ENCODE measurements at places on chromosomes 1 and 21.

- DNase-seq: no peak
Observed at GRCh38 chr1:36231191-36231590, 6.9 kb downstream of the THRAP3 start.

GRCh38 chr1:156883919-156884318, 9.6 kb upstream of the PEAR1 start:
- DNase-seq: no peak

- DNase-seq: no peak
Observed at GRCh38 chr1:33182401-33182841, 578 bp upstream of the TRIM62 start.

- DNase-seq: no peak
Observed at GRCh38 chr1:45332346-45332720, 5.6 kb downstream of the HPDL start.

GRCh38 chr1:43348809-43349593, 9.8 kb upstream of the CDC20 start:
- peak; percentile 23 for DNase-seq

DNA sequence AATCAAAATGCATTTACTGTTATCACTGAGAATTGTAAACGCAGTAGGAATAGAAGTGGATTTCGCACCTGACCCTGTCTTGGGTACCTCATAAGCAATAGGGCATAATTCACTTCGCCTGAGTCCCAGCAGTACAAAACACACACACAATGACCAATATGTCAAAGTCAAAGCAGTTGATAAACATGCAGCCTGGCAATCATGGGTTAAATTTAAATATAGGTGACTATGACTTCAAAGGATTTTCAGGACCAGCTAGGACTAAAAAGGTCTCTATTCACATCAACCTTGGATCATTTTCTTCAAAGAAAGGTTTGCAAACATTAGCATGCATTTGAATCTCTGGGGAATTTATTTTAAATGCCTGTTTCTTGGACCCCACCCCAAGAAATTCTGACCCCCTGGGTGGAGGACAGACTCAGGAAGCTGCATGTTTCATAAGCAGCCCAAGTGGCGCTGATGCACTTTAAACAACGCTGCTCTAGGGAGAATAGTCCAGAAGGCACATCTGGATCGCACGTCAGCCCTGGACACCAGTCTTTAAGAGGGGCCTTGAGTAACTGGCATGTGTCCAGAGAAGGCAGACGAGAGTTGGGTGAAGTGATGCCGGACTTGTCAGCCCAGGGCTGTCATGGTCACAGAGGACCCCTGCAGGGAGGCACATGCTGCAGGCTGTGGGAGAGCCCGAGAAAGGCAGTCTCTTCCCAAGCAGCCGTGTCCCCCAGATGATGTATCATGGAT, 55.7 kb upstream of the EFHD2 start:
- no peak for DNase-seq

DNA sequence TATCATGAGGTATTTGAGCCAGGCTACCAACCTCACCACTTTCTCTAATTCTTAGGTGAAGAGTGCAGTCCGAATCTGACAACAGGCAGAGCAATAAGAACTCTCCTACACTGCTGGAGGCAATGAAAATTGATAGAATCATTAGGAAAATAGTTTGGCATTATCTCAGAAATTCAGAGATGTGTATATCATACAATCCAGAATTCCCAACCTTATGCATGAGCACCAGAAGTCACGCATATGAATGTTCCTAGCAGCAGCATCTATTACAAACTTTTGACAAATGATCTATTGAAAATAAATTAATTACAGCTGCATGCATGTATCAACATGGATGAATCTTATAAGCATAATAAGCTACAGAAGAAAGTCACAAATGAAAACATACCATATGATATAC, 176.9 kb upstream of the CAMK1G start:
- DNase-seq: no peak

DNA sequence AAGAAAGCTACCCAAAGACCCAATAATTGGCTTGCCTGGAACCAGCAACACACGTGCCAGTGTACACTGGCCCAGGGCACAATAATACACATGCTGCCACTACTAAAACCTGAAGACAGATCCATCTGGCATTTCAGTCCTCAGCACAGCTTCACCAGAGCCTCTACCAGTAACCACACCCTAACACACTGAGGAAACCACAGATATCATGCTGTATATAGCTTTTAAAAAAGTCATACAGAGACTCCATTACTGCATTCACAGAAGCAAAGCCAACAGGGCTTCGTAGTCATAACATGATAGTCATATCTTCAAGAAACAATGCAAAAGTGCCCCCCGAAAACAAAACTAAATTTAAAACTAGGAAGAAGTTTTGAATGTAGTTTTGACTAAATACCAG, 40.6 kb upstream of the NEGR1 start:
- no peak for DNase-seq

DNA sequence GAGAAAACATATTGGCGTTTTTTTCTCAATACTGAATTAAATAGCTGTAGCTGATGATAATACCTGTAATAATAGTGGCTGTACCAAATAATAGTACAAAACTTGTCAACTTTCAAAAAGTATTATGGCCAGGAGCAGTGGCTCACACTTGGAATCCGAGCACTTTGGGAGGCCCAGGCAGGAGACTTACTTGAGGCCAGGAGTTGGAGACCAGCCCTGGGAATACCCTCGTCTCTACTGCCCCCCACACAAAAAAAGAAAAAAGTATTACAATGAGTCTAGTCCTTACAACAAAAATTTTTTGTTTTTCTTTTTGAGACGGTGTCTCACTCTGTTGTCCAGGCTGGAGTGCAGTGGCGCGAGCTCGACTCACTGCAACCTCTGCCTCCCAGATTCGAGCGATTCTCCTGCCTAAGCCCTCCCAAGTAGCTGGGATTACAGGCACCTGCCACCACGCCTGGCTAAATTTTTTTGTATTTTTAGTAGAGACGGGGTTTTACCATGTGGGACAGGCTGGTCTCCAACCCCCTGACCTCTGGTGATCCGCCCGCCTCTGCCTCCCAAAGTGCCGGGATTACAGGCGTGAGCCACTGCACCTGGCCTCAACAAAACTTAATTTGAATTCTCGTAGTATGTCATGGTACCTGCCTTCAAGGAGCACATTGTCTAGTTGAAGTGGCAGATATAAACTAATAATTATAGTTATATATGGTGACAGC, 1.4 kb downstream of the RBBP4 start:
- DNase-seq: no peak

- DNase-seq: no peak
Observed at GRCh38 chr1:34864759-34865158, 5.2 kb upstream of the SMIM12 start.

DNA sequence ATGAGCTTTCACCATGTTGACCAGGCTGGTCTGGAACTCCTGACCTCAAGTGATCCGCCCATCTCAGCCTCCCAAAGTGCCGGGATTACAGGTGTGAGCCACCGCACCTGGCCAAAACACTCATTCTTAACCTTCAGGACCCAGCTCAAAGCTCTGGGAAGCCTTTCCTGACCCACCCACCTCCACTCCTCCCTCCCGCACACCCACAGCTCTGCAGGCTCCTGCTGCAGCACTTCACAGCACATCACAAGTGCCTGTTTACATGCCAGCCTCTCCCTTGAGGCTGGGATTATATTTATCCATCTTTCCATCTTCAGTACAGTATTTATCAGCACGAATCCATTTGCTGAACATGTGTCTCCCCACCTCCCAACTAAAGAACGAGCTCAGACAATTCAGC, 14.9 kb downstream of the SLC9A1 start:
- no peak for DNase-seq

DNA sequence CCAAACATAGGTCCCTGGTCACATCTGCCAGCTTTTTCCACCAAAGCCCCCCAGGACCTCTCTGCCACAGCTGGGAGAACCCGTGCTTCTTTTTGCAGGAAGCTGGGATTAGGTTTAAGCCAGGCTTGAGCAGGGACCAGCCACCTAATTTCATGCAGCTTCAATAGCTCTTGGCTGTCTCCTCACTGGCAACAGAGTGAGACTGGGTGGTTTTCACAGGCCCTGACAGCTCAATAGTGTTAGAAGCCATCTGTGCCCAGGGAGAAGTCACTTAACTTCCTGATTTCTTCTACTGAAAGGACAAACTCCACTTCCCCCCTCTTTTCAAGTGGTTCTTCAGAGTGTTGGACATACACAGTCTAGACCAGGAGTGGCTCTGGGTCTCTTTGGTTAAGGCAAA, 20.4 kb upstream of the SRSF4 start:
- no peak for DNase-seq

- no peak for DNase-seq
Observed at GRCh38 chr21:37462087-37462861, 95.7 kb downstream of the DYRK1A start.

All from T1000 (cell line).